Calu3 (cell line): ENCODE measurements at places on chromosomes 6 and 20. TPM values are rescaled to one million over a fixed set of nuclear protein-coding genes. Genes with fewer than 3 reads are reported as not detected.

SCUBE3 gene
- 0.44 and 0.47 TPM in 2 replicates for total RNA-seq

TAF8 gene
- total RNA-seq, result 32.6 and 34.0 TPM in 2 replicates

ZHX3 gene
- 22.7 and 24.1 TPM in 2 replicates for total RNA-seq

SEMG1 gene
- total RNA-seq, result 0.21 TPM in 1 of 2 replicates, not detected in the other

DZANK1 gene
- 0.86 and 1.0 TPM in 2 replicates for total RNA-seq

CALHM6 gene
- 1.4 TPM in 1 of 2 replicates, not detected in the other for total RNA-seq

LY86 gene
- total RNA-seq, result not detected in 2 replicates

C20orf202 gene
- 0.22 TPM in 1 of 2 replicates, not detected in the other for total RNA-seq

FAM217A gene
- not detected in 2 replicates for total RNA-seq

HLA-DMB gene
- total RNA-seq, result 32.4 and 35.9 TPM in 2 replicates

PGC gene
- total RNA-seq, result not detected in 2 replicates

LAMA2 gene
- total RNA-seq, result 0.66 and 0.80 TPM in 2 replicates

PRL gene
- total RNA-seq, result not detected in 2 replicates

RSPO3 gene
- not detected in 2 replicates for total RNA-seq

SIM1 gene
- not detected in 2 replicates for total RNA-seq

LY6G6C gene
- total RNA-seq, result 1.0 TPM in 1 of 2 replicates, not detected in the other

LST1 gene
- total RNA-seq, result 0.94 TPM in 1 of 2 replicates, not detected in the other

CLVS2 gene
- not detected in 2 replicates for total RNA-seq

RTN4IP1 gene
- total RNA-seq, result 15.2 and 18.8 TPM in 2 replicates

MCCD1 gene
- total RNA-seq, result not detected in 2 replicates

TRIM10 gene
- total RNA-seq, result 1.8 and 2.7 TPM in 2 replicates

NKX2-2 gene
- not detected in 2 replicates for total RNA-seq

TP53TG5 gene
- total RNA-seq, result 0.52 and 0.88 TPM in 2 replicates

UBE2V1 gene
- 212 TPM in 2 replicates for total RNA-seq

B4GALT5 gene
- 117 and 131 TPM in 2 replicates for total RNA-seq

B3GAT2 gene
- total RNA-seq, result 0.09 and 0.10 TPM in 2 replicates

SLC25A27 gene
- 5.4 and 8.8 TPM in 2 replicates for total RNA-seq

CRISP3 gene
- total RNA-seq, result 1.5 and 7.0 TPM in 2 replicates

KHDC1L gene
- total RNA-seq, result not detected in 2 replicates

NR2E1 gene
- total RNA-seq, result not detected in 2 replicates

JAG1 gene
- total RNA-seq, result 156 and 245 TPM in 2 replicates

SCAF8 gene
- total RNA-seq, result 28.0 and 28.6 TPM in 2 replicates

PIGT gene
- total RNA-seq, result 192 and 193 TPM in 2 replicates

IL17F gene
- total RNA-seq, result not detected in 2 replicates

TMEM170B gene
- 1.9 and 2.2 TPM in 2 replicates for total RNA-seq

NMBR gene
- not detected in 2 replicates for total RNA-seq

ARMC12 gene
- total RNA-seq, result not detected in 2 replicates

DDO gene
- 1.6 and 3.1 TPM in 2 replicates for total RNA-seq

NT5E gene
- 52.8 and 76.5 TPM in 2 replicates for total RNA-seq

HLA-DMA gene
- total RNA-seq, result 98.0 and 104 TPM in 2 replicates
